ENCODE measurements at places on chromosomes 2 and 18.

- DNase-seq = no peak
These were observed 427.5 kb downstream of the PARD3B start for GRCh38 chr2:204972606-204973336.

DNA sequence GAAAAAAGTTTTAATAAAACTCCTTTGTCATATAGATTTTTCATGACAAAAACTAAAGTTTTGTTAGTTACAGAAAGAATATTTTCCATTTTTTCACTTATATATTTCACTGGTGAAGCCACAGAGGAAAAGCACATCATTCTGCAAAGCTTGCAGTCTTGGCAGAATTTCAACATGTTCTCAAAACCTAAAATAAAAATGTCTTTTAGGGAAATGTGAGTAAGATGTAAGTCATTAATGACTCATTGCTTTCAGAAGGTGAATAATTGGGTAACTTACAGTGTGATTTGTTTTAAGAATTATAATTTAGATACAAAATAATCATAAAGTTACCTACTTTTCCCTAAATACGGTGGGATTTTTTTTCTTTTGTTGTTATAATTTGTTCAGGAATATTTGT is 43.4 kb upstream of the TNFRSF11A start:
- DNase-seq = no peak

DNA sequence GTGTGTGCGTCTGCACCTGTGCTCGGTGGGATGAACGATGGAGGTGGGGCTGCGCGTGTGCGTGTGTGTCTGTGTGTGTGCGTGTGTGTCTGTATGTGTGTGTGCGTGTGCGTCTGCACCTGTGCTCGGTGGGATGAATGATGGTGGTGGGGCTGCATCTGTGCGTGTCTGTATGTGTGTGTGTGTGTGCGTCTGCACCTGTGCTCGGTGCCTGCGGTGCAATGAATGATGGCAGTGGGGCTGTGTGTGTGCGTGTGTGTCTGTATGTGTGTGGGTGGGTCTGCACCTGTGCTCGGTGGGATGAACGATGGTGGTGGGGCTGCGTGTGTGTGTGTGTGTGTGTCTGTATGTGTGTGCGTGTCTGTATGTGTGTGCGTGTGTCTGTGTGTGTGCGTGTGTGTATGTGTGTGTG is 48.5 kb upstream of the CTDP1 start:
- DNase-seq = no peak

- DNase-seq = no peak
These were observed 13.3 kb downstream of the LGALSL start for GRCh38 chr2:64467096-64467843.

DNA sequence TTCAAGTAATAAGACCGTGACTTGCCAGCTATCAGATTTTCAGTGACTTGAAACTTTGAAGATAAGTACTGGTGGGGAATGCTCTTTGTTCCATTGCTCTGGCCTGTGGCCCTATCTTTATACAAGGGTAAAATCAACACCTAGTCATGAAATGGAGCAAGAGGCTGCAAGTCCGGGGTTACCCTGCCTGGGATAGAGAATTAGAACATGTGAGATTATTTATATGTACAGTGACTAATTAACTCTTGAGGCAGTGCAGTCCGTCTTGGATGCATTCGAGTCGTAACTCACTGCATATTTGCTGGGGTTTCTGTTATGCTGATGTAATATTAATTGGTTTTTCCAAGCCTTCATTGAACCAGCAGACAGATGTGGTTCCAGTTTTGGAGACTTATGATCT is 105.8 kb upstream of the LYPD6 start:
- no peak for DNase-seq

- peak; percentile 31 for DNase-seq
These were observed 113.1 kb upstream of the HAAO start for GRCh38 chr2:42905341-42906110.

- peak; percentile 11 for DNase-seq
These were observed 23.4 kb upstream of the TMEM37 start for GRCh38 chr2:119408221-119408619.

GRCh38 chr18:13543144-13543543 is 183.2 kb downstream of the FAM210A start:
- no peak for DNase-seq

GRCh38 chr2:2880938-2881337 is 496.7 kb downstream of the EIPR1 start:
- no peak for DNase-seq

Measured in NCI-H2081 (cell line).